Stromal cell of bone marrow (primary cell): ENCODE measurements at places on chromosomes 12 and 14.

DNA sequence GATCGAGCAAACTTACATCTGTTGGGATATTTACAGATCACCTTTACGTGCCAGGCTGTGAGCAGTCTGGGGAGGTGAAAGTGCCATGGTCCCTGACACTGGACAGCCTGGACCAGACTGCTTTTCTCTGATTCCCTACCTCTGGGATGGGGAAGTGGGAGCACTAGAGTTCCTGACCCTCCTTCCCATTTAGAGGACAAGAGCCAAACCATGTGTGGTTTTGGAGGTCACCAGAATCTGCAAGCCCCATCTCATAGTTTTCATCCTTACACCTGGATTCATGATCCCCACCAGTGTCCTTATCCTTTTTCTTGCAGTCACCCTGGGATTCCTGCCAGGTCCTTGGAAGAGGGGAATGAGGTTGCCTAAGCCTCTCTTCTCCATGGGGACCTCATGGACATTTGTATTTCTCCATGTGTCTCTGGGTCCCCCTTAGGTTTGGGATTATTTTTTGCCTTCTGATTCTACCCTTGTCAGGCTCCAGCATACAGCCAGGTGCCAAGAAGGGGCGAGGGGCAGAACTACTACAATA lies 1.5 kb upstream of the WNT10B start:
- DNase-seq = no peak

- DNase-seq = no peak
These were observed 8.5 kb downstream of the KRT85 start for GRCh38 chr12:52358575-52359350.

- DNase-seq = peak; percentile 8
These were observed at the start of gene PRKCH for GRCh38 chr14:61321385-61322010. Gene PRKCH, plus strand, starts transcription at chr14:61321579. Its CDS starts 523 bp downstream, at chr14:61322102.

DNA sequence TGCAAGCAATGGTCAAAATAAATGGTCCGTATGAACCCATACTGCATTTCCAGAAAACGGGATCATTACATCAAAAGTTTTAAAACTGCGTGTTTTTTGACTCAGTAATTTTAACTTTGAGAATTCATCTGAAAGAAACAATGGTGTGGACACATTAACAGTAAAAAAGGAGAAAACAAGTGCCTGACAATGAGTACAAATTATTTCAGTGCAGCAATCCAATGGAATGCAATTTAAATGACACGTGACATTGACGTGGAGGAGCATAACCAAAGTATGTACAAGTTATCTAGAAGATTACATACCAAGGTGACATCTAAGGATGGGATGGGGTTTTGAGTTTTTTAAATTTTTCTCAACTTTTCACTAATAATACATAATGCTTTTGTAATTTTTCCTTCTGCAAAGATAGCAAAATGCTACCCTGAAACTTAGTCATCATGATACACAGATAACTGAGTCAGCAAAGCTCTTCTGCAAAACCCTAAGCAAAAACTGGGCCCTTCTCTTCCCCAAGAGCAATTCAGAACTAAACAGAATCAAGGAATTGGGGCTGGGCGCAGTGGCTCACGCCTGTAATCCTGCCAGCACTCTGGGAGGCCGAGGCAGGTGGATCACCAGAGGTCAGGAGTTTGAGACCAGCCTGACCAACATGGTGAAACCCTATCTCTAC lies 20.4 kb downstream of the HNRNPC start:
- no peak for DNase-seq

GRCh38 chr14:71698027-71698426 lies 234.2 kb upstream of the RGS6 start:
- no peak for DNase-seq

- no peak for DNase-seq
These were observed 6.0 kb upstream of the KRT71 start for GRCh38 chr12:52558781-52559445.

GRCh38 chr12:67752226-67752732 lies 103.7 kb downstream of the DYRK2 start:
- no peak for DNase-seq

DNA sequence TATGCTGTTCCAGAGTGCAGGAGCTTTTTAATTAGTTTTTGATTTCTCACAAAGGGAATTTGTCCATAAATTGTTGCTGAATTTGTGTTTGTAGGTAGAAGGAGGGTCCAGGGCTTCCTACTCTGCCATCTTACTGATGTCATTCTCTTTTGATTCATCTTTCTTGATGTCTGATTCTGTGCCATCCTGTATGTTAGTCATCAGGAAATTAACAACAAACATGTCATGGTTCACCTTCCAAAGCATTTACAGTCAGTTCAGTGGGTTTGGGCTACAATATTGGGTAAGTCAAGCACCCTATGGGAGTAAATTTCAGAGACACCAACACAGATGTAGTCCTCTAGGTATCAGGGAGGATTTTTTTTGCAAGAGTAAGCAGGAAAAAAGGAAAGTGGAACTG lies 135.2 kb upstream of the SLC38A2 start:
- DNase-seq = no peak

DNA sequence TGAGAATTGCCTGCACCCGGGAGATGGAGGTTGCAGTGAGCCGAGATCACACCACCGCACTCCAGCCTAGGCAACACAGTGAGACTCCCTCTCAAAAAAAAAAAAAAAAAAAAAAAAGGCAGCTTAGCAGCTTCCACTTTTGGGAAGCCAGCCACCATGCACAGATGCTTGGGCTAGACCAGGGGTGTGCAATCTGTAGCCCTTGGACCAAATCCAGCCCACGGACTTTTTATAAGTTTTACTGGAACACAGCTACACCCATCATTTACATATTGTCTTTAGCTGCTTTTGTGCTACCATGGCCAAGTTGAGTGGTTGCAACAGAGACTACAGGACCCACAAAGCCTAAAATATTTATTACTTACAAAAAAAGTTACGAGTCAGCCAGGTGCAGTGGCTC lies 6.7 kb downstream of the CIT start:
- no peak for DNase-seq

DNA sequence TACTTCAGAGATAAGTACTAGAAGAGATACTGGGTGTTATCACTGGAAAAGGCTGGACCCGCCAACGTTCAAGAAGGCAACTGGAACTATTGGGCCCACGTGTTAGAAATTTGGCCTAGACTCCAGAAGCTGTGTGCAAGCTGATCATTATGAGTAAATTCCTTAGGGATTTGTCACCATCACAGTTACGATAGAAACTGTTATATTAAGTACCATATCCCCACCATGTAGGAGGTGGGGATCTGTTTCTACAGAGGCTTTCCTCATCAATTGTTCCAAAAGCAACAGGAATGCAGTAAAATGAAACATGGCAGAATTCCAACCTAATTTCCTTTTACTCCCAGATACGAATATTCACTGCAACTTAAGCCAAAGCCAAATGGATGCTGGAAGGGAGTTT lies 170.7 kb downstream of the NOVA1 start:
- DNase-seq = no peak

GRCh38 chr14:47833011-47833410 lies 157.6 kb upstream of the MDGA2 start:
- DNase-seq = no peak

- no peak for DNase-seq
These were observed 95.0 kb downstream of the INSM2 start for GRCh38 chr14:35628989-35629388.

DNA sequence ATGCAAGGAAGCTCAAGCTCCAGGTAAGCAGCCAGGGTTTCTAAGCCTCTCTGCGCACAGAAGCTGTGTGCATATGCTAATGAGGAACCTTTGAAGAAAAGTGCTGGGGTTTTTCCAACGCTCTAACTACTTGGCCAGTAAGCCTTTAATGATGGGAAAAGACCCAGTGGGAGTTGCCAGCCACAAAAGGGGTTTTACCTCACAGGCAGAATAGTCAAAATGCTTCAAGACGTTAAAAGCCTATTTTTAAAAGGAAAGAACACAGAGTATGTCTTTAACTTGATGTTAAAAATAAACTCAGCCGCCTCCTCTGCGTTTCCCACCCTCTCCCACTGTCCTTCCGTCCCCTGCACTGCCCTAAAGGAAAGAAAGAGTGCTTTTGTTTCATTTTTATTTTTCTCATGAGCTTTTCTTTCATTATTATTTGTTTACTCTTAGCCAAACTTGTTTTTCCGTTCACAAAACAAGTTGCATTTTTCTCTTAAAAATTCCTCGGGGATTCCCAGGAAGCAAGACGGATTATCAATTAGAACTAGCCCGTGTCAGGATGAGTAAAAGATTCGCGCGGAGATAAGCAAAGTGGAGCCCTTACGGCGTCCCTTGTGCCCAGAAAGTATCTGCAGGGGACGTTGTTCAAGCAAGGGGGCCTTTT lies 209.8 kb upstream of the NUDT4 start:
- no peak for DNase-seq

DNA sequence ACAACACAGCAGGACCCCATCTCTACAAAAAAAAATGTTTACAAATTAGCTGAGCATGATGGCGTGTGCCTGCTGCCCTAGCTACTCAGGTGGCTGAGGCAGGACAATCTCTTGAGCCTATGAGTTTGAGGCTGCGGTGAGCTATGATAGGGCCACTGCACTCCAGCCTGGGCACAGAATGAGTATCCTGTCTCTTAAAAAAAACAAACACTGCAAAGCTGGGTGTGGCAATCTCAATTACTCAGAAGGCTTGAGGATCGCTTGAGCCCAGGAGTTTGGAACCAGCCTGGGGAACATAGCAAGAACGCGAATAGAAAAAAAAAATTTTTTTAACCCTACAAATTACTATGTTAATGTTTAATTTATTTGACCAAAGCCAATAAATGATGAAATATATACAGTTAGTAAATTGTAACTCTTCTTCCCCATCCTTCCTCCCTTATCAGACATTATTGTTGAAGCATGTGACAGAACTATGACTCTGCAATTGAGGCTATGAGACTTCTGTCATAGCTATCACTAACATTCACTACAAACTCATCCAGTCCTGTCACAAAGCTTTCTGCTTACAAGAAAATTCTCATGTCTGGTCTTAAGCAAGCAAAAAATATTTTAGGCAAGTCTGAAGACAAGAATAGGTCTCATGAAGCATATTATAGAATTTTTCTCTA lies 9.8 kb downstream of the BTBD7 start:
- DNase-seq = no peak

DNA sequence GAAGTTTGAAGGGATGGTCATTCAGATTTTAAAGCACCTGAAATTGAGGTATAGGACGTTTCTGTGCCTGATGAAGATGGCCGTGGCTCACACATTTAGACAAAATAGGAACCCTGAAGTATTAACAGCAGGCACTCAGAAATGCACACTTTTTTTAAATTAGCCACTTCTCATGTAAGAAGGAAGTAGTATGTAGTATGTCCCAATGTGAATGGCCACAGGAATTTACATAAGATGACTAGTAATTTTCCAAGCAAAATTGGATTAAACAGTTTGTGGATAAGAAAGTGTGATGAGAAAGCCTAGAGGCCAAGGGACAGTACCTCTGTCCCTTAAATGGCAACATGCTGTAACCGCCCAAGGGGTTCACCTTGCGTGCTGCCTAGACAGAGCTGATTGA lies 1.8 kb upstream of the MIS18BP1 start:
- no peak for DNase-seq

DNA sequence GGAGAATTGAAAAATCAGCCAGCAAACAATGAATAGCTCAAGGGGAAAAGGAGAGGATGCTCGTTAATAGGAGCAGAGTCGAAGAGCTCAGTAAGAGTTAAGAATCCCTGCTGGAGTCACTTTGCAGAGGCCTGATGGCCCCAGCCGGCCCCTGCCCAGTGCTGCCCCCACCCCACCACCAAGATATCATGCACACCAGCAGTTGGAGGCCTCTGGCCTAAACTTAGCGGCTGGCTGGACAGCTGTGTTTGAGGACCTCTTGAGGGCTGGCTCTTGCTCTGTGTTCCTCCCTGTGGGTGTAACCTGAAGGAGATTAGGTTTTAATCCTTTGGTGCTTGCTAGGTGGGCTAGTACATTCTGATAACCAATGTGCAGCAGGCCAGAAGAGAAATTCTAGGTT lies 142.0 kb downstream of the PLXNC1 start:
- DNase-seq = no peak

- DNase-seq = no peak
These were observed 34.6 kb downstream of the LMNTD1 start for GRCh38 chr12:25518512-25518911.

DNA sequence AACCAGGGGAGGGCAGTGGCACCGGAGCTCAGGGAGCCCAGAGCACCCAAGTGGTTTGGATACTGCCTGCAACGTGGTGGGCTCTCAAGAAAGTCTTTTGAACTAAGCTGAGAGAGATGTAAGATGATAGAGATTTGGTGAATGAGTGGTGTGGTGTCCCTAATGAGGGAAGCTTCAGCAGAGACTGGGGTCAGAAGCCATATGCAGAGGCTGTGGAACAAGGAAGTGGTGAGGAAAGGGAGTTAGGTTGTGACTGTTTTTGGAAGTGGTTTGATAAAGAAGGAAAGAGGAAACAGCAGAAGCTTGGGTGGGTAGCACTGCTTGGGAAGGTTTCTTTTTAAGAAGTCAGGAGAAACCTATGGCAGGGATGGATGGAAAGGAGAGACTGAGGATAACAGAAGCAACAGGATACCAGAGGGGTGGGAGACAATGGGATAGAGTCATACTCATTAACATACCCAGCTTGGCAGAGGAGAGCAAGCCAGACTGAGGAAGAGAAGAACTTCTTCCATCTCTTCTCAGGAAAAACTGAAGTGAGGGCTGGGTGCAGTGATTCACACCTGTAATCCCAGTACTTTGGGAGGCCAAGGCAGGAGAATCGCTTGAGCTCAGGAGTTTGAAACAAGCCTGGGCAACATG lies 24.1 kb downstream of the SLC4A8 start:
- DNase-seq = no peak

- no peak for DNase-seq
These were observed 28.4 kb upstream of the OR5AU1 start for GRCh38 chr14:21184254-21184653.

GRCh38 chr12:32211900-32212156 lies 105.2 kb downstream of the BICD1 start:
- no peak for DNase-seq

GRCh38 chr14:95519699-95520098 lies 3.2 kb upstream of the SYNE3 start:
- peak; percentile 91 for DNase-seq

- no peak for DNase-seq
These were observed 120.1 kb downstream of the TTC7B start for GRCh38 chr14:90695997-90696660.

- no peak for DNase-seq
These were observed 161.3 kb downstream of the ZFP36L1 start for GRCh38 chr14:68631394-68632053.

DNA sequence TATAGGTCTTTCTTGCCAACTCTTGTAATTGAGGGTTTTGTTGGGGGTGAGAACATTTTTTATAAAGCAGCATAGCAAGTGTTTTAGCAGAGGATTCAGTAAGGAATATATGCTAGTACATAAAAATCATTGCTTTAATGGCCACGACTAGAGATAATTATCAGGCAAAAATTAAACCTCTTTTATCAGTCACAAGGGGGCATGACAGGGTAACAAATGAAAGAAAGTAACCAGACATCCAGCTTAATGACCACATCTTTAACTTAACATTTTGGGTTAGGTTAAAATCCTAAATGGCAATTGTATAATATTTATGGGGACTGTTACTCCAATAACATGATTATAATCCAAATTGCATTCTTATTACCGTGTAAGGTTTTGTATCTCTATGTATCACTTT lies 119.6 kb downstream of the LRRIQ1 start:
- peak; percentile 12 for DNase-seq
